ENCODE measurements at places on chromosomes 5 and 9.
A peak's percentile ranks its signal among the peaks of the same experiment; 100 is the strongest.

DNA sequence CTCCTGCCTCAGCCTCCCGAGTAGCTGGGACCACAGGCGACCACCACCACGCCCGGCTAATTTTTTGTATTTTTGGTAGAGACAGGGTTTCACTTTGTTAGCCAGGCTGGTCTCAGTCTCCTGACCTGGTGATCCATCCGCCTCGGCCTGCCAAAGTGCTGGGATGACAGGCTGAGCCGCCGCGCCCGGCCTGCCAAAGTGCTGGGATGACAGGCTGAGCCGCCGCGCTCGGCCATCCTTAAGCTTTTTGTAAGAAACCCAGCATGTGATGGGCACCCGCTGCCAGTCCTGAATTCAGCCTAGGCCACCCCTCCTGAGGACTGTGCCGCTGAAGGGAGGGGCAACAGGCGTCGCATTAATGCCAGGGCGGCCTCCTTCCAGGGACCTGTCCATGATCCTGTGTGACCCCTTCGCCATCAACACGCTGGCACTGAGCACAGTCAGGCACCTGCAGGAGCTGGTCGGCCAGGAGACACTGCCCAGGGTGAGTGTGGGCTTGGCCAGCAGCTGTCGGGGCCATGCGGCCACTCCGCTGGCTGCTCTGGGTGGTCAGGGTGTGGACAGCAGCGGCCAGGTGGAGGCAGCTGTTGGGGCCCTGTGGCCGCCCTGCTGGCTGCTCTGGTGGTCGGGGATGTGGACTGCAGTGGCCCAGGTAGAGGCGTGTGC is 10.5 kb downstream of the NELFB start:
- DNase-seq, result no peak

GRCh38 chr5:35887321-35888100 is 30.8 kb downstream of the IL7R start:
- no peak for DNase-seq

DNA sequence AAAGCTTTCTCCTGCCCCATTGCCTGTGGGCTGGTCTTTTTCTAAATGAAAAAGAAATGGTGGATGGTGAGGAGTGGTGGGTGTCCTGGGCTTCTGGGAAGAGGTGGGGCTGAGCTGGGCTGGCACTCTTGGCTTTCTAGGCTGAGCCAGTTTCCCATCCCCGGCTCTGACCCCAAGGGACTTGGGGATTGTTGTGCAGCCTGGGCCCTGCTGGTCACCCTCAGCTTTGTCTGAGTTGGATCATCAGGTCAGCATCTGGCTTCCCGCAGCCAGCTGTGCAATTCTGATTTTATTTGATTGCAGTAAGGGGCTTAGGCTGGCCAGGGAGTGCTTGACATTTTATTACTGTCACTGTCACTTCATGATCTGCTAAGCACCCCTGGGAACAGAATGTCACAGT is 25.3 kb downstream of the GLRA1 start:
- peak; percentile 75 for DNase-seq

GRCh38 chr5:107990881-107991810 is 320.4 kb upstream of the EFNA5 start:
- no peak for DNase-seq

DNA sequence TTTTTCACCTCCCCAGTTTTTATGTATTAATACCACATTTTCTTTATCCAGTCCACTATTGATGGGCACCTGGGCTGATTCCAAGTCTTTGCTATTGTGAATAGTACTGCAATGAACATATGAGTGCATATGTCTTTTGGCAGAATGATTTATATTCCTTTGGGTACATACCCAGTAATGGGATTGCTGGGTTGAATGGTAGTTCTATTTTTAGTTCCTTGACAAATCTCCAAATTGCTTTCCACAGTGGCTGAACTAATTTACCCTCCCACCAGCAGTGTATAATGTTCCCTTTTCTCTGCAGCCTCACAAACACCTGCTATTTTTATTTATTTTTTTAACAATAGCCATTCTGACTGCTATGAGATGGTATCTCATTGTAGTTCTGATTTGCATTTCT is 340.2 kb downstream of the ADAMTS6 start:
- DNase-seq, result no peak

- no peak for DNase-seq
These were observed 30.2 kb downstream of the PAEP start for GRCh38 chr9:135591506-135592330.

GRCh38 chr9:86944796-86945727 is 2.2 kb downstream of the GAS1 start:
- no peak for DNase-seq

- DNase-seq, result peak; percentile 55
These were observed 35.9 kb upstream of the LECT2 start for GRCh38 chr5:135990528-135991255.

- DNase-seq, result no peak
These were observed 363.7 kb downstream of the CSNK1G3 start for GRCh38 chr5:123875561-123876275.

DNA sequence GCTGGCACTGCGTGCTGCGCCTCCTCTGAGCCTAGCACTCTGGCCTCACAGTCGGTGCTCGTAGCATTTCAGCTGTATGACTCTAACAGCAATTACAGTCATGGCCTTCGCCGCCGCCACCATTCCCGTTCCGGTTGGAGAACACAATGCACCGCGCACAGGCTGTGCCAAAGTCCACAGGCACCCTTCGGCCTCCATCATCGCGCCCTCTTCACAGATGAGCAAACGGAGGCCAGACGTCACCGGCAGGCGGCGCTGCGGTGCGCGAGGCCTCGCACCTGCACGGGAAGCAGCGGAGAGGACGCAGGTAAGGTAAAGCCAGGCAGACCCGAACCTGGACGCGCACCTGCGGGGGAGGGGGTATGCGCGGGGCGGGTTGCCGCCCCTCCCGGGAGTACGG is 128.9 kb downstream of the BARX1 start:
- DNase-seq, result no peak

DNA sequence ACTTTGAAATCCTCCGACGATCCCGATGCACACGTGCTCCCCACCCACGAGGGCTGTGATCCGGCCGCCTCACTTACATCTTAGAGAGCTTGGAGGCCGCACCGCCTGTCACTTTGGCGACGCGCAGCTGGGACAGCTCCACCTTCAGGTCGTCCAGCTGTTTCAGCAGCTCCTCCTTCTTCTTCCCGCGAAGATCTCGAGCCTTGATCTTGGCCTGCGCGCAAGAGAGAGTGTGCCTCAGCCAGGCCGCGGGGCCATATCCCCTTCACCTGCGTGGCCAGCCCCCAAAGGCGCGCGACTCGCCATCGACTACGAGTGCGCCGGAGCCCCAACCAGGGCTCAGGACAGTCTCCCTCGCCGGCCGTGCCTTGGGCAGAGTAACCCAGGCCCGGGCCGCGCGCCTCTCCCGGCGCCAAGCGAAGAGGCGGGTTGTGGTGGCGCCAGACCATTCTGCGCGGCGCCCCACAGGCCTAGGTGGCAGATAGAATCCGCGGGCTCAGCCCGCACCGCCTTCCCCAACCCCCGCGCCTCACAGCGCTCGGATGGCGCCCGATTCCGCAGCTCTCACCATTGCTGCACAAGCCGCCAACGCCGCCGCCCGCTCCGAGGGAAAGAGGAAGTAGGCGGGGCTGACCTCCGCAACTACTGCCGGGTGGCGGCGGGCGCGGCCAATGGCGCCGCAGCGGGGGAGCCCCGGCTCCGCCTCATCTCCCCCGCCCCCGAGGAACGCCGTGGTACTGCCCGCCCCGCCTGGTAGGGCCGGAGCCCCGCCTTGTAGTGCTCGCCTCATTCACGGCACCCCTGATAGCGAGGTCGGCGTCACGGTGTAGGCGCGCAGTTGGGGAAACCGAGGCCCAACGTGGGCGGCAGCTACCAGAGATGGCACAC is at the start of the genes ARPC5L and RPL35:
ARPC5L (plus strand) TSS at position 789 of the 888 bp plus-strand sequence. CDS start 7,161 bp downstream, outside the sequence.
RPL35 (minus strand) TSS at position 616 of the 888 bp plus-strand sequence; CDS start at position 571, 45 bp downstream.
- peak; percentile 95 for DNase-seq

DNA sequence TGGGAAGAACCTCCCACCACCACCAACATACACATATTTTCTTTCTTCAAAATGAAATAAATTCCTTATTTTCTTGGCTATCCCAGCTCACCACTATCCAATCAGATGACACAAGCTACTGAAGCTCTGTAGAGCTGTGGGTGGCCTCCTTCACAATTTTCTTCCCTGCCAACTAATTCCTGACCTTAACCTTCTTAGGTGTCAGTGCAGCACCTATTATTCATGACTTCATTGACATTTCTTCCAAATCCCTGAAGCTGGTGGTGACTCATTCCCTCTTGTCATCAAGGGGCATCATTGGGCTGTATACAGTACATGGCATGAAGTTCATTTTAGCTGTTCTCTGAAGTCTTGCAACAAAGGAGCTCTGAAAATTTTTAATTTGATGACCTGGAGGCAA is 42.0 kb upstream of the ADRA1B start:
- no peak for DNase-seq

DNA sequence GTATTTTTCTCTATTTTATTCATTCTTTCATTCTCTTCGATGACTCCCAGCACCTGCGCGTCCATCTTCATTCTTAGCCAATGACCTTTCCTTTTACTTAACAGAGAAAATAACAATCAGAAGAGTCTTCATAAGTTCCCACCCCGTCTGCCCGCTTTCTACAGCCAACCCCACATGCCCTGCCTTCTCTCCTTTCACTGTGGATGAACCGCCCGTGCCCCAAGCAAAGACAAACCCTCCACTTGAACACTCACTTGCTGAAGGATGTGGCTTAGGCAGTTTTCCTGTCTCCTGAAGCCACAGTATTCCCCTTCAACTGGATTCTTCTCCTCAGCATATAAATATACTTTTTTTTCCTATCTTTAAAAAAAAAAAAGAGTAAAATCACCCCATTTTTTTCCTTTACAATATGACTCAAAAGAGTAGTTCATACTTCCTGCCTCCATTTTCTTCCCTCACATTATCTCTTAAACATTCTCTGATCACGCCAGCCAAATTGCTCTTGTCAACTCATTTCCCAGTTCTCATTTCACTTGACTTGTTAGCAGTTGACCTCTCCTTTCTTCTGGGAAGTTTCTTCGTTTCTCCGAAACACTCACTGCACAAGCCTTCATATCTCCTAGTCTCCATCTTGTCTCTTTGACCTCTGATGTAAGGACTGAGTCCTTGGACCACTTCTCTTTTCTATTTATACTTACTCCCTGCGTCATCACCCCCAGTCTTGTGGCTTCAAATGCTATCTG is 11.1 kb downstream of the NIPSNAP3B start:
- no peak for DNase-seq

DNA sequence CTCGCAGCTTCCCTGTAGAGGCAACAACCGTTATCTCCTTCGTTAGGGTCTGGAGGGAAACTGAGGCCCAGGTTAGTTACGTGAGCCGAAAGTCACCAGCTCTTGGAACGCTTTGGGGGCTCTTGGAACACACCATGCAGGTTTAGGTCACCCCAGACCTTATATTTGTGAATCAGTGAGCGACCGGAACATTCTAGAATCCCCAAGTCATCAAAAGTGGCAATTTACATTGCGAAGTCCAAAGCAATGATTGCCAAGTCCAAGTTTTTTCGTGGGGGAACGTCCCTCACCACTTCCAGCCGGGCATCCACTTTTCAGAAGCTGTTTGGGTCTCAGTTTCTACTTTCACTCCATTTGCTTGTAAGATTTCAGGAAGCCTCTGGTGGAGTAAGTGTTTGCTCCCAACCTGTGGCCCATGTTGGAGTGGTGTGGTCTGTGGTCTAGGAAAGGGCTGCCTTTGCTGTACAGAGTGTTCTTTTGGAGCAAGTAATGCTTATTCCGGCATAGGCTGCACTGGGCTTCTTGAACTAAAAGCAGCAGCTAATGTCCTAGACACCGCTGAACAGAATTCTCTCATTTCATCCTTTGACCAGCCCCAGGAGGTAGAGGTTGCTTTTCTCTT is 32.8 kb upstream of the SPRY4 start:
- no peak for DNase-seq

DNA sequence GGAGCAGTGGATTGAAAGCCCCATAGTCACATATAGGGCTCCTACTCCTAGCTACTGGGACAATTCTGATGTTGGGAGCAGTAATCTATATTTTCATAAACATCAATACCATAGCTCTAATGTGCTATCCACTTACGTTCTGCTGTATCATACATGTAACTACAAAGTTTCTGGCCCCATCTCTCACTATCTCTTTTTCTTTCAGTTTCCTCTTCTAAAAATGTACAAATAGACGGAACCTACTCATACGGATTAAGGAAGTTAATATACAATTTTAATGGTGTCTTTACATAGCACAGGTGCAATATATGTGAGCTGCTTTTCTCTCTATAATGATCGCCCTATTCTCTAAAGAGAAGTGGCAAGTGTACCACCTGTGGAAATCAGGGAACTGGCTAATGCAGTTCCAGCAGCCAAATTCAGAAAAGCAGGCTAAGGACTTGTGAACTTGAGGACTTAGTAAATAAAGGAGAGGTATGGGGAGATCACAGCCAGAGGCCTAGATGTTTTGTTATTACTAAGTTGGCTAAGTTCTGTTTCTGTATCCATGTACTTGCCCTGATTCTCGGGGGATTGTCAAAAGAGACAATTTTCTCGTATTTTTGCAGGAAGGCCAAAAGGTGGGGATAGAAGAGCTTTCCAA is 1021.9 kb downstream of the CDH12 start:
- no peak for DNase-seq

GRCh38 chr9:116190637-116191396 is 37.2 kb downstream of the PAPPA start:
- peak; percentile 14 for DNase-seq
